ENCODE measurements at places on chromosomes 7 and 10.
A peak's percentile ranks its signal among the peaks of the same experiment; 100 is the strongest.

GRCh38 chr10:86481761-86482160, 39.8 kb downstream of the WAPL start:
- no peak for DNase-seq

GRCh38 chr7:44824894-44825526, 22.9 kb downstream of the H2AZ2 start:
- DNase-seq = no peak

GRCh38 chr7:11811709-11812108, 20.3 kb downstream of the THSD7A start:
- no peak for DNase-seq

- DNase-seq = peak; percentile 52
These were observed 57.1 kb upstream of the RHOBTB1 start for GRCh38 chr10:61000769-61001730.

DNA sequence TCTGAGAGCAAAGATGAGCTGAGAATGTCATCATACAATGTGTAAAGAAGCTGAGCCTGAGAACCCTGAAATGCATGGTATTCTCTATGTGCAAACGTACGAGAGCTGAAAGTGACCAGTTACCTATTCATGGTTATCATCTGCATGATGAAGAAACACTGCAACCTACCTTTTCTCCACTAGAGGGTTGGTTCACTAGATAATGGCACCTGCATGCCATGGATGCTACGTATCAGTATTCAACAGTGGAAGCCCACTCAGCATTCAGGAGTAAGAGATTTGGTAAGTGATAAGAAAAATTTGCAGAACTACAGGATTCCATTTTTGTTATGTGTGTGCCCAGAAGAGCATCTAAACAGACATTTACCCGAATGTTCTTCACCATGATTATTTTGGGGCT, 145.4 kb downstream of the PTPRN2 start:
- DNase-seq = no peak

GRCh38 chr7:90836937-90837336, 240.8 kb downstream of the CDK14 start:
- no peak for DNase-seq

DNA sequence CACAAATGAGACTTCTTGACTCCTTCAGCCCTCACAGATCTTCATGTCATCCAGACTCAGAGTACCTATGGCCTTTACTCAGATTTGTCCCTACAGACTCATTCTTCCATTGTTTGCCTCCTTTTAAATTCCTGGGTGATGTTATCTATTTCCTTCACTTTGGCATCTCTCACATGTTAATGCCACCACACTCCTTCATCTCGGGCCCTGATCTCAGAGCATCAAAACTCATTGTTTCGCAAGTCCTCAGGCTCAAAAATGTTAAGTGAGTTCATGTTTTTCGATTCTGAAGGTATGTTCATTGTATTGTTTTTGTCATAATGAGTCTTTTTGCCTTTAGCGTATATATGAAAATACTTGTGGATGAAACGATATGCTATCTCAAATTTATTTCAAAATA, 62.3 kb upstream of the AHR start:
- no peak for DNase-seq

DNA sequence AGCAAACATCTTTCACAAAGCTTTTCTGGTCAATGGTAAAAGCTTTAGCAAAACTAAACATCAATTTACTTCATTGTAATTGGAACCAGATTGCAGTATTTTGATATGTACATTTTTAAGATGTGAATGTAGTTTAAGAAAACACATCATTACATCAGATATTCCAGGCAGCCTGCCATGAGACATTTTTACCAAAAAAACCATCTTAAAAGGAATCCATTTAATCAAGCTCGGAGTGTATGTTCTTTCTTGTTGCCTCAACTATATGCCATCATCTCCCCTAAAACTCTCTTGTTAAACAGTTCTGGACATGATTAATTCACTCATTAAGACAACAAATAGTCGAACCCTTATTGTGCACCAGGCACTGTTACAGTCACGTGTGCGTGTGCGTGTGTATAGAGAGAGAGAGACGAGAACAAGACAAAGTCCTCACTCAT, 97.5 kb downstream of the UBE2H start:
- no peak for DNase-seq

DNA sequence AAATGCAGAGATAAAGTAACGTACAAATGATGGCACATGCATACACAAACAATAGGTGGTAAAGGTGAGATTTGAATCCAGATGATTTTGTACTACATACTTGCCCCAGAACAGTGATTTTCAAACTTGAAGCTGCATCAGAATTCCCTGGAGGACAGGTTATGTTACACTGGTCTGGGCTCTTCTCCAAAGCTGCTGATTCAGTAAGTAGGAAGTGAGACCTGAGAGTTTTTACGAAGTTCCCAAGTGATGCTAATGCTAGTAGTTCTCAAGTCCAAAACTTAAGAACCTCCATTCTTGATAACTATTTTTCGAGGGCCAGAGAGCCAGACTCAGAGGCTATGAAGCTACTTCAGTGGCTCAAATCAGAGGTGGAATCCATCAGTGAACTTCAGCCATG, 159.0 kb upstream of the POM121L12 start:
- DNase-seq = no peak

DNA sequence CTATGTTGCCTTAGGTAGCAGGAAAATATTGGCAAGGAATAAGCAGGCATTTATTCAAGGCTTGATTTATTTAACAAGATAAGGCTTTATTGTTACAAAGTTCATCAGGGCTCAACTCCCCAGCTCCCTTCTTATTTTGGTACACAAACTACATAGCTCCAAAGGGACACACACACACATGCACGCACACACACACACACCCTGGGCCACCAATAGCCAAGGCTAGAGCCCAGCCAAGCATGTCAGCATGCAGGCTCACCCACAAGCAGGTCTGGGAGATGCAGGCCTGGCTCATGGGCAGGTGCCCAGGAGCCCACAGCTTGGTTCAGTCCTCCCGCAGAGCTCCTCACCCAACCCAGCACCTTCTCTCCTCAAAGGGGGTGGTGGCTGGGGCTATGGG, 23.4 kb downstream of the LEP start:
- no peak for DNase-seq

- no peak for DNase-seq
These were observed 7.1 kb downstream of the GATA3 start for GRCh38 chr10:8061274-8062211.

DNA sequence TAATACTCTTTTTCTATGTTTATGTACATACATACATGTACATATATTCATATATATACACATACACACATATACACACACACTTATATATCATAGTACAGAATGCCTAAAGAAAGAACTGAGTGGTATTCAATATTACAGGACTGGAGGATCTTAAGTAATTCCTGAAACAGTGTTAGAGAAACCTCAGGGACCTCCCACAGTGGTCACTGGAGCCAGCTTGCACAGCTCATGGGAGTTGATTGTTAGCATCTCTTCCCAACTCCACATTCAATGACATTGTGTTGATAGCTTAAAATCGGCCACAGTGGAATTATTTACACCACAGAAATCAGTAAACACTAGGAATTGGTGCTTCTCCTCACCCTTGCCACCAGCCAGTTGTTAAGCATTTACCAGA, 6.0 kb downstream of the LRRC17 start:
- DNase-seq = no peak

DNA sequence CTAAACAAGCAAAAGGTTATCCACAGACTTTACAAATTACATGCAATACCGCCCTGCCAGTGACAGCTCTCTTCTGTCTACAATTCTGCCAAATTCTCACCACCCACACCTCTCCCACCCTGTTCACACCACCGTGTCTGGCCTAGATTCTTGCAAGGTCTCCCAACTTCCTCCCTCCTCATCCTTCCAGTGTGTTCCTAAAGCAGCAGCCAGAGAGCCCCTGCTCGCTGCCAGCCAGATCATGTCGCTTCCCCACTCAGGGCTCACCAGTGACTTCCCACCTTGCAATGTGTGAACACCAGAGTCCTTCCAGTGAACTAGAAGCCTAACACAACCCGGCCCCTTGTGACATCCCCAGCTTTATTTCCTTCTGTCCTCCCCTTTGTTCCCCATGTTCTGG, 121.6 kb downstream of the HECW1 start:
- no peak for DNase-seq

DNA sequence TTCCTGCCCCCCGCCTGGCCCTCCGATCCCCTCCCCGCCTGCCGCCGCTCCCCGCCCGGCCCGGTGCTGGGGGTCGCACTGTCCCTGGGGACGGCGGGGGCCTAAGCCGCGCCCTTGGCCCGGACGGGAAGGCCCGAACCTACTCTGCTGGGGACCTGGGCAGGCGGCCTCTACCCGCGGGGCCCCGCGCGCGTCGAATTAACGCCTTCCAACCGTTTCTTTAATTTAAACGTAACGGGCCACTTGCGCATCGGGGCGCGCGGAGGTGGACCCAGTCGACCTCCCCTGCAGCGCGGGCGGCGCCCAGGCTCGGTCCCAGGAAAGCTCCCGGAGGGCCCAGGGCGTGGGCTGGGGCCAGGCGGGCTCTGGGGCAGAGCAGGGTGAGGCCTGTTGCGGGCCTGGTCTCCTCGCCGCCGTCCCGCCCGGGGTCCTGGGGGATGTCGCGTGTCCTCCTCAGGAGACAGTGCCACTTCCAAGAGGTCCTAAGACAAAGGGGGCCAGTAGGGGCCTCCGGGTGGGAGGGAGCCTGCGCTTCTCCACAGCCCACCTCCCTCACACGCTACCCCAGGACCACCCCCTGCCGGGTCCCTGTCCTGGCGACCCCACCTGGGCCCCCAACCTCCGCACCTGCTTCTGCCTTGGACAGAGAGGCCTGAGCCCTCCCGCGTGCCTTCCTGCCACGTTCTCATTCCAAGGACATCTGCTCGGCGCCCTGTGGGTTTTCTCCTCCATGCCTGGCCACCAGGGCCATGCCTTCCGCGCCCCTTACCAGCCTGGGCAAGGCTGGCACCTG, 658 bp upstream of the PTPRN2 start:
- DNase-seq = no peak

DNA sequence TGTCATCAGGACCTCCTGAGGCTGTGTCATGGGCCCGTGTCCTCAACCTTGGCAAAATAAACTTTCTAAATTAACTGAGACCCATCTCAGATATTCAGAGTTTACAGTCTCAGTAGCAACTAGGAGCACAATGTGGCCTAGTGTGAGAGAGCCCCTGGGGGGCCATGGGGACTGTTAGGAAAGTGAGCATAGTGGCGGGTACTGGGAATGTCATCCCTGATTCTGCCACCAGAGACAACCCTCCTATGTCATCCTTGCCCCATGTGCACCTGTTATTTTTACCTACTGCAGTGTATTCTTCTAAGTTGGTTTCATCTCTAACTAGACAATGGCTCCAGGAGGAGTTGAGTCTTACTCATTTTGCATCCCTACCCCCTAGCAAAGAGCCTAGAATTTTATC, 78.6 kb downstream of the CCDC71L start:
- no peak for DNase-seq

- no peak for DNase-seq
These were observed 200.0 kb downstream of the HIBADH start for GRCh38 chr7:27462575-27463270.

- DNase-seq = no peak
These were observed 8.0 kb downstream of the ZNF511 start for GRCh38 chr10:133316732-133317131.

DNA sequence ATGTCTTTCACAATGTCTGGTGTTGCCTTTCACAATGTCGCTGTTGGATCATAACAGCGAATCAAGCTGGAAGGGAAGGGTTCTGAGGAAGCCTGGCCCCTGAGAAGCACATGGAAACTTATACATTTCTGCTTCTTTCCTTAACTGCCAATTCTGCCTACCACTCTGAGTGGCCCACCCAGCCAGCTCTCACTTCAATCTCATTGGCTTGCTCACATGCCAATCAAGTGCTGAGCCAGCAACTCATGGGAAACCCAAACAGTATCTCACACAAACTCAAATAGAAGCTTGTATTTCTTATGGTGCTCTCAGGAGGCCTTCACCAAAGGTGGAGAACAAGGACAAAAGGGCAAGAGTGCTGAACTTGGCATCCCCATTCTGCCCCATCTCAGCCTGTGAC, 117.4 kb upstream of the GPR26 start:
- no peak for DNase-seq

DNA sequence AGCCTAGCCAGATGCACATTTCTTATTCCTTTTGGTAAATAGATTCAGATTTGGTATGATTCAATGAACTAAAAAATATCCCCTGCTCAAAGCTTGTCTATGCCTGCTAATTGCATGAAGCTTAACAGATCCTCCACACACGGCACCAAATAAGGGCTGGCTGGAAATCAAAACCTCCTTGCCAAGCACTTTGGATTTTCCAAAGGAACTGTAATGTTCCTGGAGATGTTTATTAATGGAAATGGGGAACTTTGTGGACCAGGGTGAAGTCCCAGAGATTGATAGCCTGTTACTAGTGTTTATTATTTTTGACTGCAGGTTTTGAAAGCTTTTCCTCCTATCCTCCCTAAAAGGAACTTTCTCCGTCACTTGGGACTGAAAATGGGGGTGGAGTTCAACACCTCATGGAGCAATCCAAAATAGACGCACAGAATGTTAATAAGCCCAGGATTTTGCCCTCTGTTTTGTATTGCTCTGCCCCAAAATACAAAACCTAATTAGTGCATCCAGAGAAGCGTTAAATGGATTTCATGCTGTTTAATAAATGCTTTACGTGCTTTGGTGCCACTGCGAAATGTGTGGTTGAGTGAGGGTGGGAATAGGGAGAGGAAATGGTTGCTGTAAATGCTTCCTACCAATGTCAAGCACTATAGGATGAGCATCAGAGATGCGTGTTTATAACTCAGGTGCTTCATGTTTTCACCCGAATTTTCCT, 1027.7 kb downstream of the LRMDA start:
- no peak for DNase-seq
